ENCODE measurements at places on chromosomes 7 and 10.

- DNase-seq, result no peak
These were observed 166.2 kb downstream of the AVL9 start for GRCh38 chr7:32661501-32661900.

GRCh38 chr10:77494327-77494726 lies 143.3 kb downstream of the KCNMA1 start:
- DNase-seq, result no peak

- no peak for DNase-seq
These were observed 22.2 kb upstream of the SH2B2 start for GRCh38 chr7:102264367-102264891.

DNA sequence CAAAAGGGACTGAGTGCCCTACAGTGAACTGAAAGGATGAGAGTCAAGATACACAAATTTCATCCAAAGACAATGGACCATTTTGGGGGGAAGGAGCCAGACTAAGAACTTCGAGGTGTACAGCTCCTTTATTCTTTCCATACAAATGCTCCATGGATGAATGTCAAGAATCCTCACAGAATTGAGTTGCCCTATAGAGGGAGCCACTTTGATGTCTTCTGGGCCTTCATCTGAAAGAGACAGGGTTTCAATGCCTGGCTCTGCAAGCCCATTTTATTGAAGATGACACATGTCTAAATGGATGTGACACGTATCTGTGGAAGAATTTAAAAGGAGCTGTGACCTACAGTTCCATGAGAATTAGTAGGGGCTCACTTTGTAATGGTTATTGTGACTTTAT lies 32.0 kb upstream of the NRG3 start:
- no peak for DNase-seq

DNA sequence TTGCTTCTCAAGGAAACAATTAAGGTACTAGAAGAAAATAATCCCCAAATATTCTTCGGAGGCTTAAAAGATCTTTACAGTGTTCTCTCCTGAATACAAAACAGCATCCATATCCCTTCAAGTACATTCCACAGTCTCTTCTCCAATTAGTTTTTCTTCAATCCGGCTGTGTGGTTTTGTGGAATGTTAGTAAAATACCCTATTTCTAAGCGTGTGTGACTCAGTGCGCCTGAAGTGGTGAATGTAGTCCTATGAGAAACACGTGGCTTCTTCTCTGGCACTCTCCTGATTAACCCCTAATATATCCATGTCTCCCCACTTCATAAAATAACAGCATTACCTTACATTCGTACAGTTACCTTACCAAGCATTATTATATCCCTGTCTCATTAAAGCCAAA lies 570.2 kb downstream of the ARL4A start:
- DNase-seq, result no peak

DNA sequence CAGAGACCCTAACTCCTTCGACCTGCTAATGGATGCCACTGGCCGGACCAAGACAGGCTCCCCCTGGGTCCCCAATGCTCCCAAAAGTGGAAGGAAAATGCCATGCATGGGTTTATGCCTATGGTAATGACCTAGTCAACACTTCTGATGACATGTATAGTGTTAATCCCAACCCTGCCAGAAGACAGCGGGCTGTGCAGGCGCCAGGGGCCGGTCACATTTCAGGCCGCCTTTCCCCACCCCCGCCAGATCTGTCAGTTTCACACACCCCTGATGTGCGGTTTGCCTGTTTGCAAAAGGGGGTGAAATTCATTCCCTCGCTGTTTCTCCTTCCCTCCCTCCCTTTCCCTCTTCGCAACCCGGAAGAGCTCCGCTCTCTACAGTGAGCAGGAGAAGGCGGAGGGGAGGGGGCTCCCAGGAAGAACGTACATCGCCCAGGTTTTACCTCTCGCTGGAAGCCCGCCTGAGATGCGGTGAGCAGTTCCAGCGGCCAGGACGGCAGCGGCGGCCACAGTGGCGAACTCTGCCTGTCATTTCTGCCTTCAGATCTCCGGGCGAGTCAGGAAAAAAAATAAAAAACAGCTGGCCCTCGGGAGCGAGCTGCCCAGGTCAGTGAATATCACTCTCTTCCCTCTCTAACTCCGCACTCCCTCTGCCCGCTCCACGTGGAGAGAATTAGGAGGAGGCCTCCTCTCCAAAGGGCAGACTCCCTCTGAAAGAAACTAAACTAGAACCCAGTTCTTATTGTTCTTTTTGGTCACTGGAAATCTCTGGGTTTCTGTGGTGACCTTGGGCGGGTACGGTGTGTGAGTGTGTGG lies 9.4 kb upstream of the GATA3 start:
- no peak for DNase-seq

DNA sequence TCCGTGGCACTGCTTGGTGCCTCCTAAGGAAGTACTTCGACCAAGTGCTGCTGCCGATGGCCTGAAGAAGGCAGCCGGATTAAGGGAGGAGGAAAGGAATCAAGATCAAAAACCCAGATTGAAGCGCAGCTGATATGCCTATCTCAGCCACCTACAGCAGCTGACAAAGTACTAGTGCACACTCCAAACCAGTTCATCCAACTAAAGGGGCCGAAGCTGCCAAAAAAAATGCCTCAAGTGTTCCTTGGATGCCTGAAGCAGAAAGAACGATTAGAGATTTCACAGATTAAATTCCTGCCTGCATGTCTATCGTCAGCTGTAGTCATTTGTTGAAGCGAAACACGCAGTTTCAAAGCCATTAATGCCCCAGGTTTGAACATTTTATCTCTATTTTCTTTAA lies 65.7 kb downstream of the TNRC18 start:
- DNase-seq, result no peak

GRCh38 chr10:43409385-43410109 lies 561 bp upstream of the HNRNPF start:
- peak; percentile 54 for DNase-seq

- DNase-seq, result no peak
These were observed 183.7 kb upstream of the FEZF1 start for GRCh38 chr7:122488241-122488640.

GRCh38 chr7:106561151-106561550 lies 99.8 kb downstream of the CCDC71L start:
- DNase-seq, result no peak

GRCh38 chr10:90788968-90789367 lies 68.9 kb downstream of the HTR7 start:
- DNase-seq, result no peak

DNA sequence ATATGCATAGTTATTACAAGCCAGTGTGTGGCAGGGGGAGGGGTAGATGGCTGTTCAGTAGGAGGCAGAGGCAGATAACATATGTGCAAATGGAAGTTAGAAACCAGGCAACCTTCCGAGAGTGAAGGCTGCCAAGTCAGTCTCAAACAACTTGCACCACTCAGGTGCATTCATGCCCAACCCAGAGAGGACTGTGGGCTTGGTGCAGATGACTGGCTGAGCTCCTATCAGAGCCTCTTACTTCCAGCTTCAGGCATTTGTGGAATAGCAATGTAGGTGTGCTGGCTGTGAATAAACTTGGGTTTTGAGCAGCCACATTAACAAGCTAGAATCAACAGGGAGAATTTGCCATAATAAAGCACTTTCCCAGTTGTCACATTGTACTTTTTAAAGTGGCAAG lies 789.8 kb downstream of the PHTF2 start:
- DNase-seq, result no peak

DNA sequence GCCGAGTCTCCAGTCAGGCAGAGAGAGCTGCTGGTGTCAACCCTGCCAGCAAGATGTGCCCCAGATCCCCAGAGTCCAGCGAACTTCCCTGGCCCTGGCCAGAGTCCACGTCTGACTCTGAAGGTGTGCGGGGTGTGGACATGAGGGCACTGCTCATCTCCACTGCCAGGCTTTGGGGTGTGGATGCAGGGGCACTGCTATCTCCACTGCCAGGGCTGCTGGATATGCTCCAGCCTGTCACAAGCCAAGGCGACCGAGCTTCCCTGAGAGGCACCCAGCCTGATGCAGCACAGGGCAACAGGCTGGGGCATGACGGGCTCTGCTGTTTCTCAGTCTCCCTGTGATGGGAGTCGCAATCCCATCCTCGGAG lies 596.8 kb downstream of the PTPRN2 start:
- no peak for DNase-seq

- no peak for DNase-seq
These were observed 38.3 kb upstream of the BTBD16 start for GRCh38 chr10:122232769-122233168.

- no peak for DNase-seq
These were observed 80.7 kb downstream of the MAD1L1 start for GRCh38 chr7:2151801-2152612.

DNA sequence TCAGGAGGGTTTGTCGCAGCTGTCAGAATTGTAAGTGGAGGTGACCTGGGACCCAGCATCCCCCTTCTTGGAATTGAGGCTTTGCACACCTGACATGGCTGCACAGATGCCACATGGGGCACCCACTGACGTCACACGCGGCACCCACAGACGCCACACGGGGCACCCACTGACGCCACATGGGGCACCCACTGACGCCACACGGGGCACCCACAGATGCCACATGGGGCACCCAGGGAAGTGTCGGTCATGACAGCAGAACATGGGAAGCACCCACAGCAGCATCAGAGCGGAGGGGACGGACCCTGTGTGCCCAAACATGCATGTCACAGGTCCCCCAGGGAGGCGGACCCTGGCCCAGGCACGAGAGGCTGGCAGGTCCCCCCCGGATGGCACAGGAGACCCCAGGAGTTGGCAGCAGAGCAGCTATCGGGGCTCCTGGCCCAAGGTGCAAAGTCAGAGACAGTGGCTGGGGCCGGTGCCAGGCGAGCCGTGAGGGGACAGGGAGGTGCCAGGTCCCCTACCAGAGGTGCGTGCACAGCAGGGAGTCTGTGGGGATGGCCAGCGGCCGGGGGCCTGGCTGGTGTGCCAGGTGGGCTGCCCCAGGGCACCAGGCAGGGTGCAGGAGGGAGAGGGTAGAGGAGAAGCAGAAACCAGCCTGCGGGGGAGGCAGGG lies 21.1 kb downstream of the KNDC1 start:
- no peak for DNase-seq

DNA sequence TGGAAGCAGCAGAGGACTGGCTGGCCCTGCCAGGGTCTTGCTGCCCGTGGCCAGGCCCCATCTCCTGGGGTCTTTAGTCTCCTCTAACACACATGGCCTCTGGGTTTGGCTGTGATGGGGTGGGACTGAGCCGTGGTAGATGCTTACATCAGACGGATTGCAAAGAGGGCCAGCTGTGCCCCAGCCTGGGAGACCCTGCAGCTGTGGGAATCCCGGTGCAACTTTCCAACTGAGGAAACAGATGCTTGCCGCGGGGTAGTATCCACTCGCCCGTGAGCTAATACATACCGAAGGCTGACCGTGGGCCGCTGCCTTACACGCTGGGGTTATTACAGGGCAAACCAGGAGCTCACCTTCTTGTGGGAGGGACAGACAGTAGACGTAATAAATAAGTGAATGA lies 24.1 kb upstream of the SH2B2 start:
- DNase-seq, result no peak

DNA sequence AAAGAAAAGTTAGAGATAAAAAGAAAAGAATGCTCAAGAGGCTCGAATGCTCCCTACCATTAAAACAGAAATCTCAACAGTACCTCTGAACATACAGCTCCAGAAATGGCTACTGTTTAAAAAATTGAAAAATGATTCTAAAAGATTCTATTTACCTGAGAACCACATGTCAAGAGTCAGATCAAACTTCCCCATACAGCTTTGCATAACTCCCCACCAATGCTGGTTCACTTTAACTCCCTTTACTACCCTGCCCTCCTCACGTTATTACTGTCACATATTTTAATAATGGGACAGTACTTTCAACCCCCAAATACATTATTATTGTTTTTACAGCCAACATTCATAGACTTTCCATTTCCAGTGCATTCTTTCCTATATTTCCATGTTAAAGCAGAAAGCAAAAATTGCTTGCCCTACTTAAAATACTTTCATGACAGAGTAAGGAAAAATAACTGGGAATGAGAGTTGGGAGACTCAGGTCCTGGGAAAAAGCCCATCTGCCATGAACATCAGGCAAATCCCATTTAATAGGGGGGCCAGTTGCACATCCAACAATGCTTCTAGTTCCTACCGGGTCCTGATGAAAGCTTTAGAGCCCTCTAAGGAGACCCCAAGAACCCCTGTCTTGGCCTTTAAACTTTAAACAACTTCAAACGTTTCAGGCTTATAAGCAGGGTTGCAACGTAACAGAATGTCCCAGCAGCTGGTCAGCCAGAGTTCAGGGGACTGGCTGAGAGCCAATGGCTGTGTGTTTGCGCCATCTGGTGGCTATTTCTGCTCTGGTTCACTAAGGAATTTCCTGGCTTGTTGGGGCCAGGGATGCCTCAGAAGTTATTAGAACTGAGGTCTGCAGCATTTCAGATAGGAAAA lies 247.4 kb downstream of the ELMO1 start:
- DNase-seq, result peak; percentile 28

- no peak for DNase-seq
These were observed 18.6 kb upstream of the MEST start for GRCh38 chr7:130473289-130473688.

DNA sequence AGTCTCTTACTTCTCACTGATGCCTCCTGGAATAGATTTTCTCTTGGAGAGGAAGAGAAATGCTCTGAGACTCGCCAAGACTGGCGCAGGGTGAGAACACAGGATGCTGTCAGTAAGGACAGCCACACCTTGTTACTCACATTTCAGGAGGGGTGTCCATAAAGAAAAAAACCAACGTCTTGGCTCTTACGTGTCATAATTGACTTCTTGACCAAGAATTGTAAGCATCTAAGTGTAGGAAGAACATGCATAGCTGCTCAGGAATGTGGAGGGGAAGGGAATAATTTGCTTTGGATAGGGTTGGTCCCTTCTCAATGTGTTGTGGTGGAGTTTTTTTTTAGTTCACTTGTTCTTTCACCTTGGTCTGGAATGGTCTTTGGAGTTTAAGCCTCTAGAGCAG lies 43.8 kb upstream of the ZNF438 start:
- no peak for DNase-seq

DNA sequence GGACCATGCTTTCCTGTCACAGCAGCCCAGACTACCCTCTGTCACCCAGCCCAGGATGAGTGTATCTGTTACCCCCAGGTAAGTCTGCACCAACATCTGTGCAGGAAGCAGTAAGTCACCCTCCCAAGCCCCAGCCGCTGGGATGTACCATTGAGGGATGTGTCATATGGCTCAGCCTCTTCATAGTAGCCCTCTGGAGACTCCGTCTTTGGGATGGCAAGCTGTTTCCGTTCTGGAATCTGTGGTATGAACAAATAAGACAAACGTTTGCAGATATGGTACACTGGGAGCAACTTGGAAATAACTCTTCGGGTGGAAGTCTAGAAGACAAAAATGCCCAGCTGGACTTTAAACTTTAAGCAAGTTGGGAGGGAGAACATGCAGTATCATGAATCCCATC lies 81.3 kb downstream of the AFAP1L2 start:
- no peak for DNase-seq

Measured in stimulated activated CD4-positive, alpha-beta T cell treated with anti-CD3 and anti-CD28 coated beads, Interleukin-1b, Interleukin-23, amount 100 ng/mL, for 24 hours (primary cell).